ENCODE measurements at places on chromosomes 6 and 20.

DNA sequence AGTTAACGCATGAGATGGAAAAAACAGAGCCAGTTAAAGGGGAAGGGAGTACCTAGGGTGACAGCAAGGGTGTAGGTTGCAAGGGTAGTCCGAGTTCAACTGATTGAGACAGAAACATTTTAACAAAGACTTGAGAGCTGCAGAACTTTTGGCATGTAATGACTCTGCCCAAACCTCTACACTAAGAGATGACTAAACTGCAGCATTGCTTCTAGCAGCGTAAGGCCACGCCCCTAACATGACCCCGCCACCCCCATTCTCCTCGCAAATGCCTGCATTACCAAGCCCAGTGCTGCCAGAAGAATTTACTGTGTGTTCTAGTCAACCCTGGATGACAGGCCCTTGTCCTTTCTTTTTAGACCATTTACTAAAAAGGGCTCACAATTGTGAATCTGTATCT lies 6.3 kb upstream of the HINT3 start:
- no peak for DNase-seq

DNA sequence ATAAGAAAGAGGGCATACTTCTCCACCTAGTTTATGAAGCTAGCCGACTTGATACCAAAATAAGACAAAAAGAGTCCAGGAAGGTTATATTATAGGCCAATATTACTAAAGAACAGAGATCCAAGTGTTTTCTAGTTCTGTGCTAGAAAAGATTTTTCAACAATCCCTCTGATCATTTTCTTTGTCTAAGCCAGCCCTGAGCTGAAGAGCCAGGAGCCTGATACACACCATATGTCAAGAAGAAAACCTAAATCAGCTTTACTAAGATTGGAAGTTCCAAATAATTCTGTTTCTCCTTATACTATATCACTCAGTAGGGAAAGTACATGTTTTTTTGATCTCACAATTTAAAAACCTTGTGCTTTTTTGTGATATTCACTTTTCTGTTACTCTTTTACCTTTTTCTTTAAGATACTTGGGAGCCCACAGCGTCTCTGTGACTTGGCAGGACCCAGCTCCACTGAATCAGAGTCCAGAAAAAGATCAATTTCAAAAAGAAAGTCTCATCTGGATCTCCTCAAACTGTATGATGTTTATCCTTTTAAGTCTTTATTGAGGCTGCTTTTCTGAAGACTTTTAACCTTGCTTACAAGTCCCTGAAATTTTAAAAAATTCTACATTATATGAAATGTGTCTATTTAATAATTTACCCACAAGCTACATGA lies 43.0 kb upstream of the PBOV1 start:
- DNase-seq, result no peak

DNA sequence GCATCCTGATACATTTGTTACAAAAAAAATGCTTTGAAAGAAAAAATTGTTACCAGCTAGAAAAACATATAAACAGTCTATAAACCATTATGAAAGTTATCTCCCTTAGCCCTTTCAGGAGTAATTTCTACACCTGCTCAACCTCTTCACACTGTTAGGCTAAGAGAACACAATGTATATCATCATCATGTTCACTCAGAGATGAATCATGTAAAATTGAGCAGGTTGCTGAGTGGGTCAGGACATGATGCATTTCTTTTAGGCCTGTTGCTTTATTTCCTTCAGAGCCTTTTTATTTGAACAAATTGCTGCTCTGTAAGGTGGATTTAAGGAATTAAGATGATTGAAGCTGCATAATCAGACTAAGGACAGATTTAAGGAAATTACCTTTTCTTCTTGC lies 531.3 kb upstream of the MAN1A1 start:
- DNase-seq, result no peak

DNA sequence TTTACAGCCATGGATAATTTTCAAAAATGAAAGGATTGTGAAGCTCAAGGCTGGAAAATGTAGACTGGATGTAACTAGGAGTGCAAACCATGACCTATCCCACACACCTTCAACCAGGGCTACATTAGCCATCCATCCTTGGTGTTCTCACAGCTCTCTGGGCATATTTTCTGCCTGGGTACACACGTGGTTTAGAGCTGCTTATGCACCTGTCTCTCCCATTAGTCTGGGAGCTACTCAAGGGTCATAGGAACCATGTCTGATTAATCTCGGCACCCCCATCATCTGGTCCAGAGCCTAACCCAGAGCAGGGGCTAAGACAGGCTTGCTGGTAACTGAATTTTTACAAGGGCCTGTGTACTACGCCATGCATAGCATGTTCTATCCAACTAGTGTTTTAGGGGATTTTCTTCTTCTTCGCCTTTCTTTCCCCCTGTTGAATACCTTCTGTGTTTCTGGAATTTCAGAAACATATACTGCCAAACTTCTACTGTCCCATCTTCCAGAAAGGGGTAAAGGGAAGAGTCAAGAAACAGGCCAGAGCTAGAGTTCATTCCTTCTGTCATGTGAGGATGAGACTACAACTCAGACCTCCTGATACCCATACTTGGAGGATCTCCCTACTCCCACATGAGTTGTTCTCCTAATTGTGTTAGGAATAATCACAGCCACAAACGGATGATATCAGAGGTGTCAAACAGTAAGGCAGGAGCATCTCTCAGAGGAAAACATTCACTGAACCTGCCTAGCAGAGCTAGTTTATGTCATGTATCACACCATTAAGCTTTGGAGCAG lies 25.4 kb upstream of the FAM83C start:
- no peak for DNase-seq

GRCh38 chr6:37547564-37548061 lies 47.9 kb upstream of the CCDC167 start:
- DNase-seq, result no peak

DNA sequence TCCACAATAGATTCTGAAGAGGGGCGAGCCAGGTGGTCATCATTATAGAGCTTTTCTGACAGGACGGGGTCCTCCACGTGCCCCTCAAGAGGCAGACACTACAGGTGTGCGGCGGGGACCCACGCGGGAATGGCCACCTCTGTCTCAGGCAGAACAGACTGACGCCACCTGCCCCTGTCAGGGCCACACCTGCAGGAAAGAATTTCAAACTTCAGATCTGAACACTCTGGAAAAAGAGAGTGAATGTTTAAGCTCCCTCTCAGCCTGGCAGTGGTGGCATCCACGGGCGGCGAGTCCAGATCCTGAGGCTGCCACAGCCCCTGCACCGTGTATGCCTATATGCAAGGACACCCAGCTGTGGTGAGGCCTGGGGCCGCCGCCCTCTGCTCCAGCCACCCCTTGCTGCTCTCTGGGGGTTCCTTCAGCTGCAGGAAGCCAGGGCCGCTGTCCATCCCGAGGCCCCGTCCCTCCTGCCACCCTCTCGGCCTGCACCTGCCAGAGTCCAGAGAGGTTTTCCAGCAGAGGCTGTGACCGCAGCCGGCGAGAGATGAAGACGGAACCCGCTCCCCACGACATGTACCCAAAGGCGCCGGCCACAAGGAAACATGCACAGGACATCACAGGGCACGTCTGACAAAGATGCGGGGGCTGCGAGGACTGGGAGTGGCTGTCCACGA lies 234.9 kb downstream of the ERMARD start:
- no peak for DNase-seq

- DNase-seq, result no peak
These were observed 527.6 kb downstream of the CD83 start for GRCh38 chr6:14645221-14645620.

GRCh38 chr20:52801628-52802006 lies 170.5 kb upstream of the TSHZ2 start:
- DNase-seq, result no peak

DNA sequence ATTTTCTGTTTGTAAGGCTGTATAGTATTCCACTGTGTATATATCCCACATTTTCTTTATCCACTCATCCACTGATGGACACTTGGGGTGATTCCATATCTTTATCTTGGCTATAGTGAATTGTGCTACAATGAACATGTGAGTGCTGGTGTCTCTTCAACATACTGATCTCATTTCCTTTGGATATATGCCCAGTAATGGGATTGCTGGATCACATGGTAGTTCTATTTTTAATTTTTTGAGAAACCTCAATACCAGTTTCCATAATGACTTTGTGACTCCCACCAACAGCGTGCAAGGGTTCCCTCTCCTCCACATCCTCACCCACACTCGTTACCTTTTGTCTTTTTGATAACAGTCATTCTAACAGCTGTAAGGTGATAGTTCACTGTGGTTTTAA lies 166.0 kb downstream of the ARHGAP18 start:
- DNase-seq, result no peak

GRCh38 chr6:134098276-134098675 lies 45.9 kb upstream of the SLC2A12 start:
- DNase-seq, result no peak

DNA sequence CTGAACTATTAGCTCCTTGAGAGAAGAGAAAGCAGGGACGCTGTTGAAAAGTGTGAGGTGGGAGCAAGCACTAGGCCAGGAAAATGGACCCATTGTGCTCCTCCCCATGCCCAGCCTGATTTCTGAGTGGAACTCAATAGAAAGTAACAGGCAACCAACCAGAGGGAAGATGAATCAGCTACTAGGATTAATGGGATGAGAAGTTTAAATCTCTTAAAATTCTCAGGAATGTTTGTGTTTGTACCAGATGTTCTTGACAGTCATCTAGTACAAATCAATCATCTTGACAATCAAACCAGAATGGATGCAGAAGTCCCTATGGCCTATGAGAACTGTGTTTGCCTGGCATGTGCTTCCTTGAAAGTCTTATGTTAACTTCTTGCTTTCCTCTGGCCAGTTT lies 48.9 kb downstream of the HDDC2 start:
- DNase-seq, result no peak
